NCI-H2081 (cell line): ENCODE measurements at places on chromosomes 7 and 10.

GRCh38 chr10:76555067-76555670, 1082.4 kb downstream of the KCNMA1 start:
- no peak for DNase-seq

DNA sequence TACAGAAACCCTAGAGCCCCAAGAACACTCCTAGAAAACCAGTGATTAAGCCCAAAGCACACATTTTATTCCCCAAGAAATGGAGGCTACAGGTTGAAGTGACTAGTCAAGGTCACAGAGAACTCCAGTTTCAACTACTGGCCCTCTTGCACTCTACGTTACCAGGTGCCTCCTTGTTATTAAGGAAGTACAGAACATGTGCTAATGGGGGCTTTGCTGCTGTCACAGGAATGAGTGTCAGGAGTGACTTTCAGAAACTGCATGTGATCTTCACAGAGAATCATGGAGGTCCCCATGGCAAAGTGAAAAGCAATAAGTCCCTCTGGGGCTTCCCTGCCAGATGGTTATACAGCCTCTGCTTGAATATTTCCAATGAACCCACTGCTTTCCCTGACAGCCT, 19.3 kb downstream of the JAZF1 start:
- no peak for DNase-seq

- DNase-seq: no peak
These were observed 98.6 kb upstream of the MDFIC start for GRCh38 chr7:114823290-114823689.

- no peak for DNase-seq
These were observed 52.1 kb upstream of the SLC29A3 start for GRCh38 chr10:71266918-71267442.

- DNase-seq: no peak
These were observed at the start of gene SEMA4G for GRCh38 chr10:100969187-100970075. Gene SEMA4G, plus strand, starts transcription at chr10:100969504. Its CDS starts 3,409 bp downstream, at chr10:100972913.

DNA sequence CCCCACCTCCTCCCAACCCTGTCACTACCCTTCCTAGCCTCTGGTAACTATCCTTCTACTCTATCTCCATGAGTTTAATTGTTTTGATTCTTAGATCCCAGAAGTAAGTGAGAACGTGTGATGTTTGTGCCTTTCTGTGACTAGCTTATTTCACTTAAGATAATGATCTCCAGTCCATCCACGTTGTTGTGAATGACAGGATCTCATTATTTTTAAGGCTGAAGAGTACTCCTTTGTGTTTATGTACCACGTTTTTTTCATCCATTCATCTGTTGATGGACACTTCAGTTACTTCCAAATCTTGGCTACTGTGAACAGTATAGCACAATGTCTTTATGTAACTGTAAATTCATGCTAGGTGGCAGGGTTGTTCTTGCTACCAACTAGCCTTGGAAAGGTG, 461.6 kb downstream of the PLXDC2 start:
- DNase-seq: no peak

GRCh38 chr10:126663880-126664279, 6.6 kb downstream of the C10orf90 start:
- no peak for DNase-seq

DNA sequence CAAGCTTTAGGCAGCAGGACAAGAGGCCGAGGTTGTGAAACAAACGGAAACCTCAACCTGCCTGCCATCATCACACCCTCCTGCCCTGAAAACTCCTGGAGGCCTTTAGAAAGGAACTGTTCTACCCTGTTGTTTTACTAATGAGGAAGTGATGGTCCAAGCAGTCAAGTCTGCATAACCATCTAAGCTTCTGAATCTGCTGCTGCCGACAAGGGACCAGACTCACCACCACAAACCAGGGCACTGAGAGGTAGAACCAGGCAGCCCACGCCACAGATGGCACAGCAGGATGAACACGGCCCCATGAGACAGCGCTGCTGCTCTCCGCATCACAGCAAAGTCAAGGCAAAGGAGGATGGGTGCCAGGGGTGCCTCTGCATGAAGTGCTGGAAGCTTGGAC, 209.4 kb downstream of the CELF2 start:
- no peak for DNase-seq

DNA sequence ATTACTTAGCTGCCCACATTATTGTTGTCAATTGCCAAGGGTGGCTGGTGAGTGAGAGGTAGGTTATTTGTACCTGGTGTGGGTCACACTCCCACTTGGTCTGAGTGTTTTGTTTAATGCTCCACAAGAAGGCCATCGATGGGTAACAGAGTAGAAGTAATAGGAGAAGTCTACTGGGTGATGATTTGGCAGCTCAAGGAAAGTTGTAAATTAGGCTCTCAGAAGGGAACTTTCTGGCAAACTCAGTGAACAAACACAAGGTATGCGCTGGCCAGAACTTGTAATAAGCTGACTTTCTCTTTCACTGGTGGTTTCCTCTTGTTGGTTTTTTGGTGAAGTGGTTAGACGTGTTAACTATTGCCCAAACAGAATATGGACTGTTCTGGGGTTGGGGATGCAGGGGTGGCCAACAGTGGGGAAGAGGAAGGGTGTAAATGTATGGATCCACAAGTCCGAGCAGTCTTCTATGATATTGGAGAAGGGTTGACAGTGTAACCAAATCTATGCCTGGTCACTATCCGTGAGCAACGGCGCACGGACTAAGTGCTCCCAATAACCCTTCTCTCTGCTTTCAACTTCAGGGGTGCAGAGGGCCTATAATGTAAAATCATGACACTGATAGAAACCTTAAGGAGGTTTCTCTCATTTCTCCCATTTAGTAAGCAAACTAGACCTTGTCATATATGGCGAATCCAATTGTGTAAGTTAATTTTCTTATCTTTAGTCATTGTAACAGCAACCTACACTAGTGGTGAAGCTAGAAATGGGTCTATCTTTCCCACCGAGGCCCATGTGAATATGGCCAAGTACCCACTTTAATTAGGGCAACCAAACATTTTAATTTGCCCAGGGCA, 212.8 kb downstream of the PTEN start:
- no peak for DNase-seq

DNA sequence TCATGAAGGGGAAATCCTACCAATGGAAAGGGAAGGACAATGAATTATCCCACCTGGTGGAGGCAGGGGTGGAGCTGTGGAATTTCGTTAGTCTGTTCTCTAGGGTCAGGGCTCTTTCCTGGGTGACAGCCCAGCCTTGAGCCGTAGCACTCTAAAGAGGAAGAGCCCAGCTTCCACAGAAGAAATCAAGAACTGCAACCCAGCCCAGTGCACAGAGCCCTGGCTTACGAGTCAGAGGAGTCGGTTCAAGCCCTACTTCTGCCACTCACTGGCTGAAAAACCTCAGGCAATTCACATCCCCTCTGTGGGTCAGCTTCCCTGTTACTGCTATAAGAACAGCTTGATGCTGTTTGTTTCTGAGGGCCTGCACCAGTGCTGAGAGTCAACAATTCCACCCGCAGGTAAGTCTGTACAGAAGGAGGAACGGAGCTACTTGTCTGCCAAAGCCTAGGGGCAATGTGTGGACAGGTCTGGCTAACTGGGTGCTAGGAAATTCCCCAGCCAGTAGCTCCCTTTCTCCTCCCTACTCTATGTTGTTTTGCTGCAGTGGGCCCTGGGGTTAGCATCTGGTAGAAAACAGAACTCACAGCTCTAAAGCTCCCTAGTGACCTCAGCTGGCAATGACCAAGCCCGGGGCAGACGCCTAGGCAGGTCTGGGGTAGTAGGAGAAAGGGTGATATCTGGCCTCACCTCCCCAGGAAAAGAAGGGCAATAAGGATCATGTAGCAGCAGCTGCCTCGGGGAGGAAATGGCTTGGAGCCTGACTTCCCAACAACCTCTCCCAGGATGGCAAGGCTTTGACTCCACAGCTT, 3.3 kb downstream of the AVPI1 start:
- no peak for DNase-seq

DNA sequence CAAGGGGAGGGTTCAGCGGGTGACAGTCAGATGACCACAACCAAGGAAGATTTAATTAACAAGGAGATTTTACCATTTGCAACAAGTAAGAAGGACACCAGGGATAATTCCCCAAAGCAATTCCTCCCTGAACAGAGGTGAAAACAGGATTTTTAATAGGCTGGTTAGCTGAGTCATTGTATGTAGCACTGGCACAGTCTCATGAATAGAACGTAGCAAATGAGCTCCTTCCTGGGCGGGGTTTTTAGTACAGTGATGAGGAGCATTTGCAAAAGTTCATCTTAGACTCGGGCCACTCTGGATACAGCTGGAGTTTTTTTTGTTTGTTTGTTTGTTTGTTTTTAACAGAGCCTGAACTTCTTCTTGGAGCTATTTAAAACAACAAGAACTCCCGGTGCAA, 39.0 kb downstream of the TAC1 start:
- DNase-seq: no peak

DNA sequence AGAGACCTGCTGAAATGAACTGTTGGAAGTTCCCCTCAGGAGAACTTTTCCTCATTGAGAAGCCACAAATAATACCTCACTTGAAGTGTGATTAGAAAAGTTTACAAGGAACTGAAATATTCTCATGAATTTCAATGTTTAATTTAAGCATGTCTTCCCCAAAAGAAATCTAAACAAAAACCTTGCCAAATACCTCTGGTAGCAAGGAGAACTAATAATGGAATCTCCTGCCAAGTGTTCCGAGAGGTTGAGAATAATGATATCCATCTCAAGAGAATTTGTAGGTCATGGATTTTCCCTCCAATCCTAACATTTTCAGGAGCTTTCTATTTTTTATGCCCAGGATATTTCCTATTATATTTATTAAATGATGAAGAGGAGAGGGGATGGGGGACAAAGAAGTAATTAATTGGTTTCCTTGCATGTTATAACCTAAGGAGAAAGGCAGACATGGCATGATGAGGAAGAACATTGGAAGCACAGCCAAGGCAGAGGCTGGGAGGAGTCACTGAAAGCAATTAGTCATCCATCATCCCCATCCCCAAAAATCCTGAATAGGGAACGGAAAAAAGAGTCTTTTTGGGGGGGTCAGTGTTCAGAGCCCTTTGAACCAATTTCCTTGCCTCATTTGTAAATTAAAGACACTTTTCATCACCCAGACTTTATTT, 93.6 kb upstream of the IL6 start:
- no peak for DNase-seq

- DNase-seq: no peak
These were observed 40.7 kb downstream of the AHR start for GRCh38 chr7:17339139-17339538.

DNA sequence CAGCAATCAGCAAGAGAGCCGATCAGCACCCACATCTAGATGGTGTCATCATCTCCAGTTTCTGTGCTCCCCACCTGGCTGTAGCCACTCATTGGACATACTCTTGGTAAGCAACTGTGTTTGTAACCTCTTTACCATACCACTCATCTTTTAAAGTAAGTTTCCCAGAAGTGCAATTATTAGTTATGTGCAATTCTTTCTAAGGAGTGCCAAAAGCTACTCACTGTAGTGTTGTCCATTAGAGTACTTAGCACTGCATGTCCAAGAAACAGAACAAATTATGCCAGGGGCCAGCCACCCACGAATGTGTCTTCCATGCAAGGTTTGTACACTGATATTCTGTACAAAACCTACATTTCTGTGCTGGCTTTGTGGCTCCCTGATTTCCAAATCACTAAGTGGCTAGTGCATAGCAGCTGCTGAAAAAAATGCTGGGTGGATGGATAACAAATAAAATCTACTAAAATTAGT, 131.9 kb downstream of the SRPK2 start:
- no peak for DNase-seq

- DNase-seq: no peak
These were observed 158.0 kb downstream of the IPMK start for GRCh38 chr10:58109731-58110130.

- DNase-seq: no peak
These were observed 716.1 kb downstream of the KCNMA1 start for GRCh38 chr10:76921383-76922010.
